ENCODE measurements at places on chromosomes 1 and 21.

- no peak for DNase-seq
These were observed 52.8 kb upstream of the TRABD2B start for GRCh38 chr1:48049823-48050535.

- no peak for DNase-seq
These were observed 11.1 kb upstream of the SSX2IP start for GRCh38 chr1:84701376-84701775.

DNA sequence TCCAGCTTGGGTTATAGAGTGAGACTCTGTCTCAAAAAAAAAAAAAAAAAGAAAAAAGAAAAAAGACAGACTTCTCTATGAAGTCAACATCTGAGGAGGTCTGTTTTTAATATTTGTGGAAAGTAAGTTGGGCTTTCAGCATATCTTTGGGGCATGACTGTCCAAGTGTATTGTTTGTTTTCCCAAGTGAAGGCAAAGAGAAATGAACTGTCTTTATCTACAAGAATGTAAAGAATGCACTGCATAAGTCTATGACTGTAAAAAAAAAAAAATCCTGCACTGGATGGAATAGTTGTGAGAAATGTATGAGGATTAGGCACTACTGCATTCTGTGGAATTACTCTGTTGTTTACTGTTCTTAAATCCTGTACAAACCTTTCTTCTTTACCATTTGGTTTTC lies 45.6 kb upstream of the TMEM61 start:
- no peak for DNase-seq

DNA sequence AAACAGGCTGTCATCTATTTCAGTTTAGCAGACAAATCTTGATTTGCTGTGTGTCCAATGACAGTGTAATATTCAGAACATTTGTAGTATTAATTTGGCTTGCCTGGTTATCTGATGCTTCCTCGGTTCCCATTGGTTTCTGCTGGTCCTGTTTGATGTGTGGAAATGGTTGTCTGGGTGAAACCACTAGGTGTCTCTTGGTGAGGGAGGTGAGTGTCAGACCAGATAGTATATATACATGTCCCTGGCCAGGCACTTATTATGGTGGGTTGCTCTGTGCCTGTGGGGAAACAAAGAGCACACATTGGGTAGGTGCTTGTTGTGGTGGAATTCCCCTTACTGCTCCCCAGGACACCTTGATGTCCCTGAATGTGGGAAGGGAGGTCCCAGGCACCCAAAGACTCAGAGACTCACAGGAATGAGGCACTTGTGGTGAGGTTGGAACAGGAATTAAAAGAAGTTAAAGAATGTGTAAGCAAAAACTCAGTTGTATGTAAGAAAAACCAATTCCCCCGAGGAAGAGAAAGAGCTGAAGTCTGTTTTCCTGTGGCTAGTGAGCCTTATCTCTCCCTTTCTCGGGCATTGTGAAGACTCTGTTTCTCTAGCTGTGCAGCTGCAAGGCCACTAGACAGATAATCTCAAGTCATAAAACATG lies 1519.1 kb downstream of the BRINP3 start:
- no peak for DNase-seq

DNA sequence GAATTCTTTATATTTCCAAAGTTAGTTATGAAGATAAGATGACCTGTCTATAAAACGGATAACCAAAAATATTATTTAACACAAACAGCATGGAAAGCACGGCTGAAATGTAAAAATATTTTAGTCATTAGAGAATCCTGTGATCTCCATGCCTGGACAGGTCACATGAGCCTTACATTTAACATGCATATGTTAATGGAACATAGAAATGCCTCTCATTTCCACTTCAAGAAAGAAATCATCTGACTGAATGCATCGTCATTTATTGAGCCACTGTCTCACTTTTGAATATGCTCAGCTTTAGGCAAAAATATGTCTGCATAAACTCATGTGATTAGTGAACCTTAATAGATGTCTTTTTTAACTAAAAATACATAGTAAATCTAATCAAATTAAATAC lies 115.5 kb upstream of the COL24A1 start:
- no peak for DNase-seq

DNA sequence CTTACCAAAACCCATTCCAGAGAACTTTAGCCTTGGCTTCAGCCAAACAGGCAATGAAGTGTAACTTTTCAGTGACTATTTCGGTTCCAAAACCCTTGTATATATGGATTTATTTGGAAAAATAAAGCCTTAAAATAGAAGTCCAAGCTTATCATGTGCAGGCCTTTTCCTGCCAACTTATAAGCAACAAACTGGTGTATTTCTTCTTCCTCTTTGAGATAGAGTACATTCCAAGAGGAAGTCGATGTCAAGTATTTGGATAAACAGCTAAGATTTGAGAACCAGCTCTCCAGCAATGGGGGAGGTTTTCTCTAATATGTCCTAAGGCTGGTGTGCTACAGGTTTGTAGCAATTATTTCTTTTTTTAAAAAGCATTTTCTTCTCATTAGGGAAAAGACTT lies 407.8 kb downstream of the DUSP10 start:
- DNase-seq, result no peak

All from NCI-H146 (cell line).